Endothelial cell of umbilical vein (primary cell): ENCODE measurements at places on chromosomes 6 and 20.

DNA sequence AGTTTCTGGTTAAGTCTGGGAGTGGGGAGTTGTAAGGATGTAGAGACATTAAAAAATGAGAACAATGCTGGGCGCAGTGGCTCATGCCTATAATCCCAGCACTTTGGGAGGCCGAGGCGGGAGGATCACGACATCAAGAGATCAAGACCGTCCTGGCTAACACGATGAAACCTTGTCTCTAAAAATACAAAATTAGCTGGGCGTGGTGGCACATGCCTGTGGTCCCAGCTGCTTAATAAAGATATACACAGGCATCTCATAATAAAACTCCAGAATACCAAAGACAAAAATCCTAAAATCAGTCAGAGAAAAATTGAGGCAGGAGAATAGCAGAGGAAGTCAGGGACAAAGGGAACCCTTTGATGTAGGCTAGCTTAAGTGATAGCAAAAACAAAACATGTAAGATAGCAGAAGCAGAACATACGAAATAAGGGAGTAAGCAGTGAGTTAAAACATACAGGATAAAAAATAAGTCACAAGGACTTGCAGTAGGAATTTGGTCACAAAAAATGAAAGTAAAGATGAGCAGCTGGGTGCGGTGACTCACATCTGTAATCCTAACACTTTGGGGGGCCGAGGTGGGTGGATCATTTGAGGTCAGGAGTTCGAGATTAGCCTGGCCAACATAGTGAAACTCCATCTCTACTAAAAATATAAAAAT is 23.6 kb downstream of the DDX43 start:
- DNase-seq, result no peak

DNA sequence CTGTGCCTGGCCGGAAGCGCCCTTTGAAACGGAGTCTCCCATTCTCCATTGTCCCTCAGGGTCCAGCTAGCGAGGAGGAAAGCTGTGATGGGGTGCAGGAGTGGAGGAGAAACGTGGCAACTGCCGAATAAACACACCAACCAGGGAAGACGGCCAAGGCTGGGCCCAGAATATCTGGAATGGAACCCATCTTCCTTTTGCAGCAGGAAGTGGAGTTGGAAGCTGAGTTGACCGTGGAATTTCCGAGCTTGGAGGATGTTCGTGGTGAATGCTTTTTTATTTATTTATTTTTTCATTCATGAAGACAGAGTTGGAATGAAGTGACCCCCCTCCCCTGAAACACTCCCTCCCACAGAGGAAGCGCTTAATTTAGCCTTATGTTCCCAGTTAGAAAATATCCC is 105.6 kb upstream of the RNF24 start:
- DNase-seq, result peak; percentile 61

- no peak for DNase-seq
Measured at GRCh38 chr6:37282371-37282770, 24.4 kb upstream of the TMEM217 start.

DNA sequence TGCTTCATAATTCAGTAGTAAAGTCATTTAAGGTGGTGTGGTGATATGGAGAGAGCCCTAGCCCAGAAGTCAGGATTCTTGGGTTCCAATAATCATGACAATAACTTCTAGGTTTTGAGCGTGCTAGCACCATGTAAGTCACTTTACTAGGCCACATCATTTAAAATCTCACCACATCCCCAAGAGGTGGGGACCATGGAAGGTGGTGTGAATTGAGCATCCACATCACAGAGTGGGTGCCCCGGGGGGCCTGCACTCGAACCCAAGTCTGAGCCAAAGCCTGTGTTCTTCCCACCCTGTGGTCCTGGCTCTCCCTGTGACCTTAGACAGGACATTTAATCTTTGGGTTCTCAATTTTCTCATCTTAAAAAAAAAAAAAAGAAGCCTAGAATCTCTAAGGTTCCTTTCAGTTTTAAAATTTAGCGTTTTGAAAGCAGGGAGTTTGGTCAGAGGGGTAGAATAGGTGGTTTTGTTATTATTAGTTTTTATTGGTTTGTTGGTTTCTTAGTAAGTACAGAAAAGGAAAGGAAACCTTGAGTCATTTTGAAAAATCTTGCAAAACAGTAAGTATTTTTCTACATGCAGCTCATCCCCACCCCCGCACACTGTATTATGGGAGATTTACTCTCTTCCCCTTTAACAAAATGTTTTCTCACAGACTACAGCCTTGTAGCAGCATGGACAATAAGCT is 26.4 kb downstream of the ARMC2 start:
- DNase-seq, result peak; percentile 49

DNA sequence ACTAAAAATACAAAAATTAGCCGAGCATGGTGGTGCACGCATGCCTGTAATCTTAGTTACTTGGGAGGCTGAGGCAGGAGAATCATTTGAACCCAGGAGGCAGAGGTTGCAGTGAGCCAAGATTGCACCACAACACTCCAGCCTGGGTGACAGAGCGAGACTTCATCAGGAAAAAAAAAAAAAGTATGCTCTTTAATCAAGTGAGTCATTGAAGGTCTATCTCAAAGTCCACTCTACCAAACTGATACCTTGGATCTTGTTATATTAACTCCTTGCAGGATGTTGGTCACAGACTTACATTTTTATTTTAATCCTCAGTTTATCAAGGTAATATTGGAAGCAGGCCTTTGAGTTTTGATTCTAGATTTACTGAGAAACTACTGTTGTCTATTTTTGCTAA is 348.7 kb downstream of the COL12A1 start:
- DNase-seq, result no peak

GRCh38 chr20:3767110-3767426 is 485 bp downstream of the ADISSP start:
- no peak for DNase-seq
